ENCODE measurements at places on chromosomes 3 and 15.

DNA sequence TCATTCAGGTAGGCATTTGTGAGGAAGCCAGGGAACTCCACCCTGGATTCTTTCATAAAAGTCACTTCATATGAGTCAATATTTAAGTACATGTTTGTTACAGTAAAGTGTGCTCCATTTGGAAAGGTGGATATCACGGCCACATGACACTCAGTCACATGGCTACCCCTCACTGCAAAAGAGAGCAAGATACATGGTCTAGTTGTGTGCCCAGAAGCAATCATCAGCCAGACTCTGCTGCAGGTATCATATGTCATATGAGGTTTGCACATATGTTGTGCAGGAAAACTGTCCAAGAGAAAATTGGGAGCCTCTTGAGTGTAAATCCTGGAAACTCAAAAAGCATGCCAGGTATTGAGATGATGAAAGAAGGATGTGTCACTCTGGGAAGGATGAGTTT, 55.0 kb upstream of the NMNAT3 start:
- no peak for DNase-seq

GRCh38 chr15:45116006-45116481, 1.9 kb downstream of the DUOXA2 start:
- DNase-seq: no peak

GRCh38 chr15:25060472-25060803, 105.7 kb downstream of the SNRPN start:
- no peak for DNase-seq

GRCh38 chr3:56691165-56692000, 8.3 kb upstream of the TASOR start:
- no peak for DNase-seq

- DNase-seq: no peak
Observed at GRCh38 chr3:181860235-181860634, 148.5 kb downstream of the SOX2 start.

GRCh38 chr3:149494022-149494758, 19.7 kb downstream of the TM4SF4 start:
- no peak for DNase-seq

- DNase-seq: no peak
Observed at GRCh38 chr3:16724487-16724886, 119.3 kb upstream of the DAZL start.

DNA sequence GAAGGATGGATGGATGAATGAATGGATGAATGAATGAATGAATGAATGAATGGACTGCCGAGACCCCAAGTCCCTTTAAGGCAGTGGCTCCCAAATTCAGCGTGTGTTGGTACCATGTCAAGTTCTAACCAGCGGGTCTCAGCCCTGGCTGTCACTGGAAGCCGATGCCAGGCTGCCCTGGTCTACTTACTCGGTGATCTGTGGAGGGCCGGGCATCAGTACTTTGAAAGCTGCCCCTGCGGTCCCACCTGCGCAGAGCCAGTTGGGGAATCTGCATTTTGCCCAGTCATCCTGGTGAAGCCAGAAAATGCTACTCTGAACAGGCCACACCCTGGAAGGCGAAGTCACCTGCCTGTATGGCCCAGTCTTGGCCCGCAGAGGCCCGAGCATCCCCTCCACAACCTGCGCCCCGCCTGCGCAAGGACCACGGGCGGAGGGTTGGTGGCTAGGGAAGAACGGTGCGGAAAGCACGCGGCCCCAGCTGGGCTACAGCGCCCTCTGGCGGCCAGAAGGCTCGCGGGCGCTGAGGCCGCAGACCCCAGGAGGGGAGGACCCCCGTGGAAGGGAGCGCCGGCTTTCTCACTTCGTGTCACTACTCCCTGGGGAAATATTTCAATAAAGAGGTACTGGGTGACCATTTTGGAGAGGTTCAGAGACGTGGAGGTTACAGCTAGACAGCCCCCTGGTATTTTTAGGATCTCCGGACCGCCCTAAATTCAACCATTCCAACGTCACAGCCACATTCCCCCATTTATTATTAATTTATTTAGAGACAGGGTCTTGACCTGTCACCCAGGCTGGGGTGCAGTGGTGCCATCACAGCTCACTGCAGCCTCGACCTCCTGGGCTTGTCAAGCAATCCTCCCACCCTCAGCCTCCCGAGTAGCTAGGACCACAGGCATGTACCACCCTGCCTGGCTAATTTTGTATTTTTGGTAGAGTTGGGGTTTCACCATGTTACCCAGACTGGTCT, 34.9 kb downstream of the PRKCD start:
- DNase-seq: peak; percentile 80

Measured in GM06990 (cell line).